Astrocyte of the spinal cord (primary cell): ENCODE measurements at places on chromosomes 6 and 20.

DNA sequence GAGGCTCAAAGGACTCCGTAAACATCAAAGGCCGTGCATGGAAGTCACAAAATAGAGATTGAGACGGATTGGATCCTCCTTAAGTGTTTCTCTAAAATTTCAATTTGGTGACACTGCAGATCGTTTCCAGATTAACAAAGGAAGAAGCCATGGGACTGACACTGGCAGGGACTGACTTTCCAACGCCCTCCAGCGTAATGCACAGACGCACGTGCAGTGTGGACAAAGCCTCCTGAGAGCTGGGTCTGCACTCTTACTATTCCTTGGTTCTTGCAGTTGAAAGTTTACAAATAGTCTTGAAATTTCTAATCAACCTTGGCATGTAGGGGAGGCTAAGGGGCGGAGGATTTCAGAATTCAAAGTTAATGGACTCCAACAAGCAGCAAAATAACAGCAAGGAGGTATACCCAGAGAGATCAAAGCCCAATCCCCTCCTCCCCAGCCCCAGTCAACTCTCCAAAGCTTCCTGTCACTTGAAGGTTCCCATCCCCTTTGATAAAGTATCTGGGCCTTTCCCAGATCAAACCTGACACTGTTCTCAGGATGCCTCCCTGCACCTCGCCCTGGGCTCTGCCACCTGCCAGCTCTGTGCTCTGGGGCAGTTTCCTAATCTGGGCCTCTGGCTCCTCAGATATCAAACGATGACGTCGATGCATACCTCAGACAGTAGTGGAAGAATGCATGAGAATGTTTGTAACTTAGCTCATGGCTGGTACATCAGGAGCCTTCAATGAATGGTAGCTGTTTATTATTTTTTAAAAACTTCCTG lies 106.5 kb upstream of the TRAF3IP2 start:
- peak; percentile 86 for DNase-seq

DNA sequence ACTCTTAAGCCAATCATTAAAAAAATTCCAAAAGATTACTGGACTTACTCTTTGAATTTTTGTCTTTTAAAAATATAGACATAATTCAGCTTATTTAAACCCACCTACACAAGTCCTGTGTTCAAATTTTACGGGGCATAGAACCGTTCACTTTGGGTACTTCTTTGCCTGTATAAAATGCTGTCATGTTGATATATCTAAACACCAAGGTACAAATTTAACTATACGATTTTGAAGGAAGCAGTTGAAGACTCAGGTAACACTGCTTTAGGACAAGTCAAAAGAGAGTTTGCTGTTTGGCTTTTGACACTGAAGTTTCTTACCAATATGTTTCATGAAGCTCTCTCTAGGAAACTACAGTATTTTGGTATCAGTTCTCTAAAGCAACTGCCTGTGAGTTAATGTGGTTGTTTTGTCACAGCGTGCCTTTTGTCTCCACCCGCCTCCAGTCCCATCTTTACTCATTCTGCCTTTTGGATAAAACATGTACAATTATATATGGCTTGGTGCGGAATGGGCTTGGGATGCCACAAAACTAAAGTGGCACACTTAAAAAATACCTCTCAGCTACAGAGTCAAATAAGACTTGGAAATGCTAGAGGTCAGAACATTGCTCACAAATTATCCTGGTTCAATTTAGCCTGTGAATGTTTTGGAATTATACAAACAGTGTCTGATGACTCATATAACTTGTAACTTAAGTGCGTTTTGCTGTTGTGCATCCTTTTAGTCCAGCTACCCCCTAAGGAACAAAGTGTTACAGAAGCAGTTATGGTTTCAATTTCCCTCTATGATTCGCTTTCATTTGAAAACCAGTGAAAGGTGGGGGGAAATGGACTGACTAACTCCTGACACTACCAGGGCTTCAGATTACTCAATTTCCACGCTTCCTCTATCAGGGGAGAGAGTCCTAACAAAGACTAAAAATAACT lies 38.7 kb downstream of the RGS17 start:
- peak; percentile 92 for DNase-seq

DNA sequence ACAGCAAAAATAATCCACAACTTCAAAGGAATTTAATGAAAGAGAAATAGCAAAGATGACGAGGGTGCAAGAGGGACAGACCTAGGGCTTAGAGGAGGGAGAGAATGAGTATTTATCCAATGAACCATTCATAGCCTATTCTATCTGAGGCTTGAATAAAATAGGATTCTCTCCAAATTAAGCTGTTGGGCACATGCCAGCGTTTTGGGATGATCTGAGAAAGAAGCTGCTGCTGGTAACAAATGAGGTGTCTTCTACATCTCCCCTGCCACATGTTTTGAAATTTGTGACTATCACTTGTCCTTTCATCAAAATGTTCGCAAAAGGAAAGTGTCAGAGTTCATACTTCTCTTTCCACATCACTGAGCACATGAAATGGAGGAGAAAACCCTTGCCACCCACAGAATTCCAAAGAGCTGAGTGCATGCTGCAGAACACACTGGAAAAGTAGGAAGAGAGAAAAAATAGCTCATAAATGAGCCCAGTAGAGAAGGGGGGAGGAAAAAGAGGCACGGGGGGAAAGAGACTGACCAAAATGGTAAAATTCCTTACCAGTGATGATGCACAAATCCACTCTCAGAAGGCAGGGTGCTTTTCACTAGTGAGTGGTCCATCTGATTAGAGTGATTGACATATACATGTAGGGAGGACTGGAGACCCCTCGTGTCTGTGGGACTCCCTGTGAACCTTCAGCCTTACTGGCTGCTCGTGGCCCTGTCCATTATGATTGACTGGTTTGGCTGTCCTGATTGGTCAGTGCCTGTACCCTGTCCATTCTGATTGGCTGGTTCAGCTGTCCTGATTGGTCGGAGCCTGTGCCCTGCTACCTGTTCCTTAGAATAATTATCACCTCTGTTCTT lies 180.5 kb downstream of the OGFRL1 start:
- DNase-seq, result peak; percentile 94

DNA sequence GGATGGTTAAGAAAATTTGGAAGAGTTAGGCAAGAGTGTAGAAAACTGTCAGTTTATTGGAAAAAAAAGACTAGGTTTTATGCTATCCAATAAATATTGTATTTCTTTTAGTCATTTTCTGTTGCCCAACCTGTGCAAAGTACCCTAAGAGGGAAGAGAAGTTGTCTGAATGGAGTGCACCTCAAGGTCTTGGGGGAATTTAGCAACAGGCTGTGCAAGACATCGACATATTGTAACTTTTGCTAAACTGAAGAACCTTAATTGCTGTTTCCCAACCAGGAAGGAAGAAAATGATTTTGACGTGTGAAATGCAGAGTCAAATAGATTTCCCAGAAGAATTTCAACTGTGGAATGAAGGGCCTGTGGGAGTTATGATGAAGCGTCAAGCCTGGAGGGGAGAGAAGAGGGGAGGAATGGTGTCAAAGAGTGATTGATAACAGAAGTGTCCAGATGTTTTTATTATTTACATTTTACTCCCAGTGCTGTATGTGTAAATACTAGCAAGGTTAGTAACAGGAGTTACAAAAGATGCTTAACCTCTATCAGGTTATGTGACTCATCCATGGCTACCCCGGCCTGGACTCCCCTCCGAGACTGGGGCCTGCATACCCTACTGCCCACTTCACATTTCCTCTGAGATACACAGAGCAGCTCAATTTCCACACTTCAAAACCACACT lies 246.8 kb downstream of the MYLK4 start:
- DNase-seq, result peak; percentile 62

DNA sequence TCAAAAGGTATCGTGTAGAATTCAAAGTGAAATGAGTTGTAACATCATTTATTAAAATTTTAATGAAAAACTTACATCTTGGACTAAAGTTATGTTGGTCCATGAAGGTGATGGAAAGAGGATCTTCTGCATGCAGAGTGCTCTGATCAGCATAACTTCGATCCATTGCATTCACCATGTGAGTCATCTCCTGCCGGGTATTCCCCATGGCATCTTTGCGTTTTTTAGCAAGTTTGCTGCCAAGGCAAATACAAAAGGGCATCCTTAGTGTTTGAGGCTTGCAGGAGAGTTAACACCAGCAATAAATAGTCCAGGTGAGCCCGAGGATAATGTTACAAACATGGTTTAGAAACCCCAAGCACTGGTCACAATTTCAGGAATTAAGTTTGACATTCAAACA lies 104.2 kb upstream of the THEMIS start:
- DNase-seq, result no peak

DNA sequence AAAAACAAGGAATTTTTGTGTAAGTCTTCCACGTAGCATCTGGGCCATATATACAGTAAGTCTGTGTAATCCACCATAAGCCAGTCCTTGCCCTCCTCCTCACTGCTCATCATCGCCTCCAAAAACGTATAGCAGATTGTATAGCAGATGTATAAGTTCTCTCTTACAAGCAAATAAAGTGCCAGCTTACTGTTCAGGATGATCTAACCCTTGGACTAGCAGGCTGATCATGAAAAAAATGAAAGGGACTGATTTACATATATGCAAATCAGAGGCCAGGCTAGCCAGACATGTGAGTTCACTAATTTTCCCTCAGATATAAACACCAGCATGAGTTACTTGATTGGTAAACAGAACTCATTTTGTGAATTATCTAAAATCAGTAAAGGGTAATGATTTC lies 171.5 kb downstream of the LY86 start:
- no peak for DNase-seq

- no peak for DNase-seq
Observed at GRCh38 chr6:149901444-149902140, 3.7 kb upstream of the RAET1E start.

GRCh38 chr6:42045538-42046460 lies 4.5 kb upstream of the TAF8 start:
- DNase-seq, result peak; percentile 97

DNA sequence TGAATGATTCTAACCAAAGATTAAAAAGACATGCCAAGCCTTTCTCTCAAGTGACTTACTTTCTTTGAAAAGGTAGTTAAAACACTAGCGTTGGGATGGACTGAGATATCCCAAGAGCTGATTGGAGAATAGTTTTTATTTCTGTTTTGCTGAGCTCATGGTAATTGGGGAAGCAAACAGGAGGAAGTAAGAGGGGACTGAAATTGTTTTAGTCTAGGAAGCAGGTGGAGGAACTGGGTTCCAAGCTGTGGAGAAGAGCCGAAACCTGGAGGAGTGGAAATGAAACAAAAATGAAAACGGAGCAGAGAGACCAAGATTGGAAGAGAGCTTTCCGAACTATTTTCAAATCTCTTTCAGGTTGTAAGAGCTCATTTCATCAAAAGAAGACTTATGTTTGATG lies 59.9 kb upstream of the TENT5A start:
- DNase-seq, result no peak

DNA sequence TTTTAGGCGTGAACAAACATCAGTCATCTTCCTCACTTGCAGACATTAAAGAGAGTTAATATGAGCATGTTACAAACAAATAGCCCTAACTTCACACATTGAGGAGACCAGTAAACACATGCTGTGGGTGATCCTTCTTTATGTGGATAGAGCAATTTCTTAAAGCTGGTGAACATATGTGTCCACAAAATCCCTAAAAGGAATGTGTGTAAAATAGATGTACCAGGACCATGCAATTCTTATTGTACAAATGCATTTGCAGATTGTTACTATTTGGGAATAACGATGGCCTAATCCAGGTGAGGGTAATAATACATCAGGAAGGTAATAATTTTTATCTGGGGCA lies 228.9 kb downstream of the ALDH8A1 start:
- DNase-seq, result no peak

- DNase-seq, result no peak
Observed at GRCh38 chr6:97456070-97456469, 173.1 kb upstream of the MMS22L start.

DNA sequence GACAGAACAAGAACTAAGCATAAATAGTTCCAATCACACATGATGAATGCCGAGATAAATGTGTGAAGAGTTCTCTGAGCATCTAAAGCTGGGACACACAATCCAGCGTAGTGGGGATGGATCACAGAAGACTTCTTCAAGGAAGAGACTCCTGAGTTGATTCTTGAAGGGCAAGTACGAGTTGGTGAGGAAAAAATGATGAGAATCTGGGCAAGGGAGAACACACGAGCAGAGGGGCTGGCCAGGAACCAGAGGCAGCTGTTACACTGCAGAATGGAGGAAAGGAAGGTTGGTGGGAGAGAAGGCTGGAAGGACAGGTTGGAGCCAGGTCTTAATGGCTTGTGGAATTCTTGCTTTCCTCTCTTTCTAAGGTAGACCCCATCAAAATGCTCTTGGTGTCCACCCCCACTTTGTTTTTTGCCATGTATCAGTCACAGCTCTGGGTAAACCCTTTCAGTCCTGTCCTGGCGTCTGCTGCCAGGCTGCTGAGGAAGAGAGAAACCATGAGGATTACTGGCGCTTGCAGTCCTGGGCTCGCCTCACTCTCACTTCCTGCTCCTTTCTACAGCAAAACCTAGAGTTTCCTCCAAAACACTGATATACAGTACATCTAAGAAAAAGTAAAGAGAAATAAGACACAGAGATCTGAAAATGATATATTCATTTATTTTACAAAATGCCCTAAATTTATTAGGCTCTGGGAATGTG lies 127.6 kb upstream of the FAM184A start:
- no peak for DNase-seq

- DNase-seq, result no peak
Observed at GRCh38 chr20:42150230-42150629, 532.1 kb upstream of the CHD6 start.

GRCh38 chr6:36650848-36651478 lies 27.6 kb upstream of the CDKN1A start:
- no peak for DNase-seq

DNA sequence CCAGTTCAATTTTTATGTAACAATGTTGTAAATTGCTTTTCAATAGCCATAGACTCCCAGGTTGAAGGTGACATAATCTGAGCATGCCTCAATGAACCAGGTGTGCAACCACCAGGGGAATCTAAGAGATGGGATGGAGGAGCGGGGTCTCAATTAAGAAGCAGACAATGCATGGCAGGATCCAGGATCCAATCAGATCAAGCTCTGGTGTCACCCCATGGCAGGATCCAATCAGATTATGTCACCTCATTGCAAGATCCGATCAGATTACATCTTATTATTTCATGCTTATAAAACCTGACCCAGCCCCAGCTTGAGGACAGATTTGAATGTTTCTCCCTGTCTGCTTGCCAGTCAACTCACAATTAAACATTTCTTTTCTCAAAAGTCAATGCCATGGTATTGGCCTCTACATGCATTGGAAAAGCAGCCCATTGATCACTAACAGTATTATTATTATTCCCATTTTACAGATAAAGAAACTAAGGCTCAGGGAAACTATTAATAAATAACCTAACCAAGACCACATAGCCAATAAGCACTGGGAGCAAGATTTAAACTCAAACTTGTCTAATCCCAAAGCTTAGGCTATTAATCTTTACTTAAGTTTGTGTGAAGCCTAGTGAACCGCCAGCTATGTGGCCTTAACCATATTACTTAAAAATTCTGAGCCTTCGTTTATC lies 14.3 kb upstream of the SIRT5 start:
- no peak for DNase-seq

GRCh38 chr20:43579861-43580793 lies 10.6 kb upstream of the IFT52 start:
- no peak for DNase-seq
